ENCODE measurements at places on chromosomes 11 and 22.

DNA sequence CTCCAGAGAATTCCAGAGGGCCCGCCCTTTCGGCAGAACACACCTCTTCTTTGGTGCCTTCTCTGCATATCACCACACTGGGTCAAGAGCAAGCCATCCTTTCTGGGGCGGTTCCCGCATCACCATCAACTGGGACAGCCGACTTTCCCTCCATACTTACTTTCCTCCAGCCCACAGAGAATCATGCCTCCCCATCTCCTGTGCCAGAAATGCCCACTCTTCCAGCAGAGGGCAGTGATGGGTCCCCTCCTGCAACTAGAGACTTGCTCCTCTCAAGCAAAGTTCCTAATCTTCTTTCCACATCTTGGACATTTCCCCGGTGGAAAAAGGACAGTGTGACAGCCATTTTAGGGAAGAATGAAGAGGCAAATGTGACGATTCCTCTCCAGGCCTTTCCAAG is 157.7 kb downstream of the C11orf91 start:
- DNase-seq: no peak

DNA sequence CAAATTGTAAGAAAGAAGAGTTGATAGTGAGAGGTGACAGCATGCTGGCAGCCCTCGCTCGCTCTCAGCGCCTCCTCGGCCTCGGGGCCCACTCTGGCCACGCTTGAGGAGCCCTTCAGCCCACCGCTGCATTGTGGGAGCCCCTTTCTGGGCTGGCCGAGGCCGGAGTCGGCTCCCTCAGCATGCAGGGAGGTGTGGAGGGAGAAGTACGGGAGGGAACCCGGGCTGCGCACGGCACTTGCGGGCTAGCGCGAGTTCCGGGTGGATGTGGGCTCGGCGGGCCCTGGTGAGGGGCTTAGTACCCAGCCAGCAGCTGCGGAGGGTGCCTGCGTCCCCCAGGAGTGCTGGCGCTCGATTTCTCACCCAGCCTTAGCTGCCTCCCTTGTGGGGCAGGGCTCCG is 539.7 kb upstream of the CCDC179 start:
- no peak for DNase-seq

DNA sequence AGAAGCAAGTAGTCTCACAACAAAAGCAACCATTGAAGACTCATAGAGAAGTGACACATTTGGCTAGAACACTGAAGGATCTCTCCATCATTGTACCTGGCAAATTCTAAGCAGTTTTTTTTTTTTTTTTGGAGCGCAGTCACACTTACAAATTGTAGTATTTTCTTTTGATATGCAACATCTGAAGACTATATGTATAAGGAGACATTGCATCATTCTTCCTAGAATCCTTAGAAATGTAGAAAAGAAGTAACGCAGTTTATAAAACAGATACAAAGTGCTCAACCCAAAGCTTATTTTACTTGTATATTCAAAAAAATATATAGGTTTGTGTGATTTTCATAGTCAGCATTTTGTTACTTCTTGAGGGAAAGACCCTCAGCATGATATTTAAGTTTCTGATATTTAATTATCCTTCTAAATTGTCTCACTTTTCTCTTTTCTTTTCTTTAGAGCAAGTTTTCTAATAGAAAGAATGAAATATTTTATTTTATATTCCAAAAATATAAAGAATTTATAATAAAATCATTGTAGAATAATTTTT is 20.0 kb downstream of the KDM4D start:
- no peak for DNase-seq

GRCh38 chr11:33438301-33438700 is 181.1 kb downstream of the HIPK3 start:
- DNase-seq: no peak

GRCh38 chr11:33157103-33158027 is 3.9 kb downstream of the CSTF3 start:
- DNase-seq: no peak

GRCh38 chr22:19220867-19221266 is 42.3 kb upstream of the SLC25A1 start:
- DNase-seq: no peak

Data from forelimb muscle (tissue), 1 donor.